ENCODE measurements at places on chromosomes 2 and 18. TPM values are rescaled to one million over a fixed set of nuclear protein-coding genes. Genes with fewer than 3 reads are reported as not detected.

The FER1L5 gene
- not detected for total RNA-seq

The SCN7A gene
- 3.0 TPM for total RNA-seq

The VAMP8 gene
- total RNA-seq, result 30.9 TPM

The ZNF521 gene
- 17.2 TPM for total RNA-seq

The CIDEA gene
- total RNA-seq, result not detected

The RFTN2 gene
- 9.3 TPM for total RNA-seq

The KYNU gene
- total RNA-seq, result 1.8 TPM

The IL36G gene
- total RNA-seq, result not detected

The VSNL1 gene
- not detected for total RNA-seq

The SERPINB4 gene
- total RNA-seq, result not detected

The PDCD1 gene
- total RNA-seq, result 0.68 TPM

The AKAIN1 gene
- total RNA-seq, result not detected

The TOGARAM2 gene
- total RNA-seq, result 2.4 TPM

The LRRC30 gene
- total RNA-seq, result not detected

The REG3A gene
- 8.3 TPM for total RNA-seq

The RGPD3 gene
- 0.27 TPM for total RNA-seq

The SPC25 gene
- 1.1 TPM for total RNA-seq

The GTF2A1L gene
- 0.27 TPM for total RNA-seq

The RIF1 gene
- total RNA-seq, result 45.4 TPM

The AGXT gene
- not detected for total RNA-seq

The PLEK gene
- total RNA-seq, result 16.2 TPM

The SAG gene
- not detected for total RNA-seq

The ABCA12 gene
- not detected for total RNA-seq

The CMPK2 gene
- total RNA-seq, result 31.1 TPM

The IL1RN gene
- 1.6 TPM for total RNA-seq

The MOGAT1 gene
- not detected for total RNA-seq

The NOSTRIN gene
- total RNA-seq, result 5.3 TPM
